T-helper 17 cell (primary cell): ENCODE measurements at places on chromosomes 12 and 14.

DNA sequence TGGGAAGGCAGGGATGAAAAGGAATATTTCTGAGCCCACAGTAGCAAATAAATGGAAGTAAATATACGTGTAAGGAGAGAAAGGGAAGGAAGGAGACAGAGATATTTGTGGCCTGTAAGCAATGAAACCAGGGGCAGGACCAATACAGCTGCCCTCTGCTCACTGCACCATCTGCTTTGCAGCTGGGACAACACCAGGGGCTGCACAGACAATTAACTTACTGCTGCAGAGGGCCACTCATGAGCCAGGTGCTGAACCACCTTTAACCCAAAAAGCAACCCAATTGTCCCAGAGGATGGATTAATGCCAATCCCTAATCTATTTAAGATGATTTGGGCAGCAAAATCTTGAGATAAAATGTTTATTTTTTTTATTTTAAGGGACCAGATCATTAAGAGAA, 30.6 kb upstream of the TMX1 start:
- DNase-seq: no peak
- peaks cover 40% of the 10 kb centered on the region for H3K27me3 ChIP-seq
- no peaks in the 10 kb centered on the region for H3K4me1 ChIP-seq
- H3K36me3 ChIP-seq: no peaks in the 10 kb centered on the region

- peaks cover 12% of the 10 kb centered on the region for H3K36me3 ChIP-seq
- H3K4me3 ChIP-seq: no peak overlapping the region
- H3K27me3 ChIP-seq: no peaks in the 10 kb centered on the region
Measured at GRCh38 chr12:102031852-102032251, 29.9 kb downstream of the WASHC3 start.

GRCh38 chr14:27079716-27080115, 481.9 kb upstream of the NOVA1 start:
- no peaks in the 10 kb centered on the region for H3K4me1 ChIP-seq
- no peak overlapping the region for H3K4me3 ChIP-seq
- no peak for DNase-seq
- no peaks in the 10 kb centered on the region for H3K27me3 ChIP-seq
- no peak overlapping the region for H3K27ac ChIP-seq

DNA sequence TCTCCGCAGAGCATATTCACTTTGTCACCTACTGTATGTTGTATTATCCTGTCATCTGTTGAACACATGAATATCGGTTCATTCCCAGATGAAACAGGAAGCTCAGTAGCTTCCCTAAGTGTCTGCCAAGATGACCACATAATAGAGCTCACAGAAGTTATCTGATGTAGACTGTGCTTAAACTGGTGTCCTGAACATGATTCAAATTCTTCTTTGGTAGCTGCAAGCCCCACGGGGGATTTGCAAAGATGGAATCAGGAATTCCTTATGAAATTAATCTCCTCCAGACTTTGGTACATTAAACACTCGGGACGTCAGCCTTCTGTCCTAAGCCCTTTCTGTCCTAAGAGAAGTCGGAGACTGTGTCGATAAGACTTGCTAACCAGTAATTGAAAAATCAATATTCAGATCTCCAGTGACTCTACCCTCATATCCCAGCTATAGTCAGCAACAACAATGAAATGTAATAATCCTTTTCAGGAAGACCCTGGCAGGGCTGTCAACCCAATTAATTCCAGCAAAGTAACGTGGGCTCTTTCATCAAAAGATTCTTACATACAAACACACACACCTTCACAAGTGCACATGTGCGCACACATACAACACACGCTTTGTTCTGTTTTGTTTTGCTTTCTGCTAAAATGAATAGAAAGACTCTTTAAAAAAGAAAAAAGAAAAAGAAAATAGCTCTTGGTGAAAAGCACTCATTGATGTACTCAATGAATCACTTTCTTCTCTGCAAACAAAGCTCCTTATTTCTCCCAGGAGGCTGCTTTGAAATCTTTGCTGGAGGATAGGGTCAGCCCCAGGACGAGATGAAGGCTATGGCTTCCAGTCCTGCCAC, 127.2 kb downstream of the RIMBP2 start:
- no peak for DNase-seq
- peaks cover 3% of the 10 kb centered on the region for H3K36me3 ChIP-seq
- H3K27ac ChIP-seq: no peak overlapping the region

GRCh38 chr12:79650440-79650839, 40.3 kb downstream of the PAWR start:
- no peaks in the 10 kb centered on the region for H3K36me3 ChIP-seq
- H3K4me3 ChIP-seq: no peak overlapping the region
- H3K4me1 ChIP-seq: no peaks in the 10 kb centered on the region
- no peaks in the 10 kb centered on the region for H3K27me3 ChIP-seq
- no peak overlapping the region for H3K27ac ChIP-seq

- H3K27ac ChIP-seq: no peak overlapping the region
- peaks cover 3% of the 10 kb centered on the region for H3K36me3 ChIP-seq
- H3K4me1 ChIP-seq: peaks cover 5% of the 10 kb centered on the region
- no peak overlapping the region for H3K4me3 ChIP-seq
- H3K27me3 ChIP-seq: peaks cover 27% of the 10 kb centered on the region
Measured at GRCh38 chr14:58631732-58632131, 6.0 kb upstream of the DACT1 start.

GRCh38 chr14:22384167-22384549, 204.9 kb downstream of the DAD1 start:
- no peaks in the 10 kb centered on the region for H3K27me3 ChIP-seq
- no peak overlapping the region for H3K4me3 ChIP-seq
- DNase-seq: no peak
- H3K27ac ChIP-seq: peak overlapping the region; percentile 3
- H3K4me1 ChIP-seq: no peaks in the 10 kb centered on the region
- H3K36me3 ChIP-seq: no peaks in the 10 kb centered on the region
